Hypothalamus (tissue), 51 donors: ENCODE measurements at places on chromosomes 1 and 21.

DNA sequence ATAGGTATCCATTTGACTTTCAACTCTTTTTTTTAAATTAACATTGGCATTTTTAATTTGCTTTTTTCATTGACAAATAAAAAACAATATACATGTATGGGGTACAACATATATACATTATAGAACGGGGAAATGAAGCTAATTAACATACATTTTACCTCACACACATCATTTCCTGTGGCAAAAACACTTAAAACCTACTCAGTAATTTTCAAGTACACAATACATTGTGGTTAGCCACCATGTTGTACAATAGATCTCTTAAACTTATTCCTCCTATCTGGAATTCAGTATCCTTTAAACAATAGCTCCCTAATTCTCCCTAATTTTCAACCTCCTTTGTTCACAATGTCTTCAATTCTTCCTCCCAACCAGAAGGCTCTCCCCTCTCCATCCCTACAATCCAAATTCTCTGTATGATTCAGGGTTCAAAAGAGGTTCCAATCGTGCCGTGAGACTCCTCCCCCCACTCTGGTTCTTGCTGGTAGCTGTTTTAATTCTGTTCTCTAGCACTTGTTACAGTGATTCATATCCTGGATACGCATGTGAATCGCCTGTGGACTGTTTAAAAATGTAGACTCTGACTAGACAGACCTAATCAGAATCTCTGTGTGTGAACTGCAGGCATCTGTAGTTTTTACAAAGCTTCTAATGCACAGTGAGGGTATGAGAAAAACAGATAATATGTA lies 87.6 kb upstream of the DUSP10 start:
- DNase-seq = no peak

DNA sequence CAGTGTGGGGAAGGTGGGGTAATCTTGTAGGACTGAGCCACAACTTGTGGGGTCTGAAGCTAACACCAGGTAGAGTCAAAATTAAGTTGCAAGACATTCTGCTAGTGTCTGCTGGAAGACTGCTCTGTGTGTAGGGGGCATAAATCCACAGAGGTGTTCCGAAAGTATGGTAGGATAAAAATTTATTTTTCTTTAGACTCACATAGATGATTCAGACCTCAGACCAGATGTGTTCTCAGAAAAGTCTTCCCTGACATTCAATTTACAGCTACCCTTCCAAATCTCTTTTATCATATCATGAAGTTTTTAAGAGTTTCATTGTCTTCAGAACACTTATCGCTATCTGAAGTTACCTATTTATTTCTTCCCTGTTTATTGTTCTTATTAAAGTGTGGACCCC lies 21.3 kb downstream of the DUSP10 start:
- no peak for DNase-seq

GRCh38 chr1:25544819-25545218 lies 1.4 kb downstream of the LDLRAP1 start:
- no peak for DNase-seq

- DNase-seq = no peak
Observed at GRCh38 chr1:234273981-234274380, 99.3 kb upstream of the COA6 start.

DNA sequence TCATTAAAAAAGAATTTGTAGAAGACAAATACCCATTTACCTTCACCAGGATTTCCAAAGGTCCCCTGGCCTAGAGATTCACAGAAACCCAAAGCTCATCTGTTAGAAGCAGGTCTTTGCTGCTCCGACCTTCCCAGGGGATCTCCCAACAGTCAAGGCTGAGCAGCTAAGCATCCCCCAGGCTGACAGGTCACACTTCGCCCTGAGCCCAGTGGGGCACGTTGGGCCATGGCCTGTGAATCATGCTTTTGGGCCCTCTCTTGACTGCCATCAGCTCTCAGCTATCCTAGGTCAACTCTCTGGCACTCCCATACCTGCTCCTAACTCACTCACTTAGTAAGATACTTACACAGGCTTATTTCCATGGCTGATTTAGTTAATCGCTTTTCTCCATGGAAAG lies 157.7 kb downstream of the DSCAM start:
- DNase-seq = no peak

GRCh38 chr1:155522069-155522468 lies 40.5 kb downstream of the ASH1L start:
- DNase-seq = no peak

GRCh38 chr1:217343907-217344306 lies 287.0 kb downstream of the GPATCH2 start:
- DNase-seq = no peak

GRCh38 chr1:3197781-3198316 lies 128.8 kb downstream of the PRDM16 start:
- DNase-seq = no peak

- no peak for DNase-seq
Observed at GRCh38 chr1:43542527-43543458, 12.1 kb downstream of the PTPRF start.
